ENCODE measurements at places on chromosomes 4 and X.

- DNase-seq, result no peak
Observed at GRCh38 chrX:78769946-78770345, 22.4 kb downstream of the LPAR4 start.

- no peak for DNase-seq
Observed at GRCh38 chr4:140052050-140052449, 101.9 kb downstream of the MAML3 start.

- DNase-seq, result no peak
Observed at GRCh38 chr4:88758264-88758663, 60.6 kb upstream of the NAP1L5 start.

GRCh38 chr4:153771046-153771445, 11.2 kb upstream of the RNF175 start:
- no peak for DNase-seq

DNA sequence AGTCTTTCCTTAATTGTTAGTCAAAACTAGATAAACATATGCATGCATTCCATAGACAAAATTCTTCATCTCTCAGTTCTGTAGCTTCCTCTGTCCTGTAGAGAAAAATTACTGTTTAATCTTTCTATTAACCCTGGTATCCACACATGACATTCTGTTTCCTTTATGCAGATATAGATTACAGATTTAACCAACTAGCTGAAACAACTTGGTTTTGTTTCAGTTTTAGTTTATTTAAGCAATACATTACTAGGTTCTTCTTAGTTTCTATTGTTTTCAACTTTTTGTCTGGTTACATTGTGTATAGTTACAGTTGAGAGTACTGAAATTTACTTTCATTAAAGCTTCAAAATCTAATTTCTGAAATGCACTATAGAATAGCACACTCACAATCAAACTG, 933.9 kb upstream of the EPHA5 start:
- no peak for DNase-seq

GRCh38 chrX:132411310-132411977, 77.4 kb downstream of the MBNL3 start:
- no peak for DNase-seq

DNA sequence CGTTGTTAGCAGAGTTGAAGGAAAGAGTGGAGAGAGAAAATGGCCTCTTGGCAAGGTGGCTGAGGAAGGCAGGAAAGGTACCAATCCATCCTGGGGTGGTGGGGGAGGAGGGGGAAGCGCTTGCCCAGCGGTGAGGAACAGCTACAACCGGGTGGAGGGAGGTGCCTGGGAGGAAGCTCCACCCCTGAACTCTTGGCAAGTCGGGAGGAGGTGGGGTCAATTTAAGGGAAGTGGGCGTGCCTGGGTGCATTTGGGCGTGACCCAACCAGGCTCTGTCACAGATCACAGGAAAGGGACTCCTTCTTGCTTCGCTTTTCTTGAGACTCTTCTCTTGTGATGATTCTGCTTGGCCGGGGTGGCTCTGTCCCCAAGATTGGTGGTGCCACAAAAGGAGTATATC, 41.7 kb downstream of the BCORL1 start:
- peak; percentile 60 for DNase-seq

Data from stimulated activated CD8-positive, alpha-beta memory T cell treated with anti-CD3 and anti-CD28 coated beads, Interleukin-4, amount 100 ng/mL, for 4 hours (primary cell).